MCF 10A (cell line): ENCODE measurements at places on chromosomes 11 and 22. TPM values are rescaled to one million over a fixed set of nuclear protein-coding genes. Genes with fewer than 3 reads are reported as not detected.
A peak's percentile ranks its signal among the peaks of the same experiment; 100 is the strongest.

GRCh38 chr11:59053387-59053786 lies 32.7 kb upstream of the GLYATL1B start:
- H3K27me3 ChIP-seq = peaks cover 64% of the 10 kb centered on the region
- H3K4me3 ChIP-seq = no peak overlapping the region
- no peak overlapping the region for H3K27ac ChIP-seq
- peaks cover 7% of the 10 kb centered on the region for H3K4me1 ChIP-seq

DNA sequence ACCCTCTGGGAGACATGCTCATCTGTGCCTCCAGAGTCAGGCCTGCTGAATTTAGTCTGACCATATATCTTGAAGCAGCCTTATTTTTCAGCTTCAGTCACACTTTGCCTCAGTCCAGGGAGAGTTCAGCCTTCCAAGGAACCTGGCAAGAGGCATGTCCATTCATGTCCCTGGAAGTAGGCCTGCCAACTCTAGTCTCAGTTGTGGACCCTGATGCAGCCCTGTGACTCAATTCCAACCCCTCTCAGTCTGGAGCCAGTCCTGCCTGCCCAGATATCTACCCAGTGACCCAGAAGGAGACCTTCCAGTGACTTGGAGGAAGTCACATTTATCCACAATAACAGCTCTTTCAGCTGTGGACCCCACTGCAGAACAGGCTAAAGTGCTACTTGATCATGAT lies 566.6 kb downstream of the TMEM135 start:
- H3K27me3 ChIP-seq = no peaks in the 10 kb centered on the region
- peaks cover 11% of the 10 kb centered on the region for H3K4me1 ChIP-seq
- H3K27ac ChIP-seq = peak overlapping the region; percentile 90
- DNase-seq = peak; percentile 49
- no peaks in the 10 kb centered on the region for H3K36me3 ChIP-seq

- no peak for DNase-seq
- no peaks in the 10 kb centered on the region for H3K27me3 ChIP-seq
- no peaks in the 10 kb centered on the region for H3K4me1 ChIP-seq
- no peak overlapping the region for H3K4me3 ChIP-seq
- H3K36me3 ChIP-seq = peaks cover 19% of the 10 kb centered on the region
- no peak overlapping the region for H3K27ac ChIP-seq
Measured at GRCh38 chr22:31323578-31324550, 22.3 kb downstream of the PATZ1 start.

- H3K4me3 ChIP-seq = no peak overlapping the region
- no peak for DNase-seq
- no peak overlapping the region for H3K27ac ChIP-seq
- peaks cover 6% of the 10 kb centered on the region for H3K4me1 ChIP-seq
Measured at GRCh38 chr22:22927196-22927887, 39.7 kb downstream of the IGLL5 start.

DNA sequence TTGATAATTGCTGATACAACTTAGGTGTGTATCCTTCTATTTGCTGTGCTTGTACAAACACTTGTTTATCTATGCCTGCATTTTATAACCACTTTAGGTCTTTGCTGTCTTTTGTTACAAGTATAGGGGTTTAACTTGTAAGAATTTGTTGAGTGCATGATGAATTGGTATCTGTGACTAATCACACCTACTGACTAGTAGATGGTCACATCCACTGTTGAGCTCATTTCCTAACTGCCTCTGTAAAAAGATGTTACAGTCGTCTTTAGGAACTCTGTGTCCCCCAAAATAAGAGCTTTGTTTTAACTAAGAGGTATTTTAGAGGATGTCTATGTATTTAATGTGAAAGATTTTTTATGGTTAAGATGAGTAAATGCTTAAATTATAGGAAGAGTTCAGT lies 60.5 kb downstream of the HIPK3 start:
- H3K4me1 ChIP-seq = peaks cover 5% of the 10 kb centered on the region
- DNase-seq = no peak
- H3K36me3 ChIP-seq = no peaks in the 10 kb centered on the region
- H3K4me3 ChIP-seq = no peak overlapping the region

- H3K4me3 ChIP-seq = peak overlapping the region; percentile 100
- peak overlapping the region; percentile 93 for H3K27ac ChIP-seq
- peak; percentile 54 for DNase-seq
Measured at GRCh38 chr22:42648368-42649245, 585 bp downstream of the CYB5R3 start.

GRCh38 chr22:29882716-29883044 lies 294 bp upstream of the MTMR3 start:
- H3K4me3 ChIP-seq = peak overlapping the region; percentile 84
- H3K27ac ChIP-seq = peak overlapping the region; percentile 71
- DNase-seq = no peak
- H3K36me3 ChIP-seq = no peaks in the 10 kb centered on the region
- H3K27me3 ChIP-seq = no peaks in the 10 kb centered on the region
- H3K4me1 ChIP-seq = peaks cover 7% of the 10 kb centered on the region

- H3K4me3 ChIP-seq = no peak overlapping the region
- no peak for DNase-seq
- H3K27ac ChIP-seq = peak overlapping the region; percentile 23
- no peaks in the 10 kb centered on the region for H3K27me3 ChIP-seq
- H3K36me3 ChIP-seq = no peaks in the 10 kb centered on the region
- H3K4me1 ChIP-seq = peaks cover 16% of the 10 kb centered on the region
Measured at GRCh38 chr11:2375341-2375853, 1.7 kb upstream of the CD81 start.

- no peak overlapping the region for H3K27ac ChIP-seq
- H3K27me3 ChIP-seq = no peaks in the 10 kb centered on the region
- DNase-seq = no peak
- peaks cover 31% of the 10 kb centered on the region for H3K36me3 ChIP-seq
- no peaks in the 10 kb centered on the region for H3K4me1 ChIP-seq
- no peak overlapping the region for H3K4me3 ChIP-seq
Measured at GRCh38 chr11:69664103-69664775, 10.9 kb downstream of the LTO1 start.

DNA sequence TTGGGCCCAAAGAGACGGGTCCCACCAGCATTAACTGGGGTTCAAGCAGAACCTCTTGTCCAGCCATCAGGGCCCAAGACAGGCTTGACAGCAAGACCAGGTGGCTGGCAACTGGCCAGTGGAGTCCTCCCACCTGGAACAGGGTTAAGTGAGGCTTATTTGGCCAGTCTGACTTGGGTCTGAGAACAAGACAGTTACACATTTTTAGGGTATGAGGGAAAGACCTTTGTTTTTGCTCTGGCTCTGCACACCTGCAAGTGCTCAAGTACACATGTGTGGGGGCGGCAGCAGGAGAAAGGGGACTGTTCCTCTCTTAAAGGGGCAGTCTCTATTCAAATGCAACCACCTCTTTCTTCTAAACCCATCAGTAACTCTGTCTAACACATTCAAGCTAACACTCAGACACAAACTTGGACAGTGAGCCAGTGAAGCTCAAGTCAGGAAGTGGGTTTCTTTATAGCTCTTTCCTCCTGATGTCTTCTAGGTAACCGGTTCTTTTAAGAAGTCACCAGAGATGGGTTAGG lies 116.2 kb downstream of the ETS1 start:
- H3K4me3 ChIP-seq = no peak overlapping the region
- H3K4me1 ChIP-seq = peaks cover 44% of the 10 kb centered on the region
- DNase-seq = no peak
- H3K36me3 ChIP-seq = peaks cover 21% of the 10 kb centered on the region
- H3K27me3 ChIP-seq = no peaks in the 10 kb centered on the region

DNA sequence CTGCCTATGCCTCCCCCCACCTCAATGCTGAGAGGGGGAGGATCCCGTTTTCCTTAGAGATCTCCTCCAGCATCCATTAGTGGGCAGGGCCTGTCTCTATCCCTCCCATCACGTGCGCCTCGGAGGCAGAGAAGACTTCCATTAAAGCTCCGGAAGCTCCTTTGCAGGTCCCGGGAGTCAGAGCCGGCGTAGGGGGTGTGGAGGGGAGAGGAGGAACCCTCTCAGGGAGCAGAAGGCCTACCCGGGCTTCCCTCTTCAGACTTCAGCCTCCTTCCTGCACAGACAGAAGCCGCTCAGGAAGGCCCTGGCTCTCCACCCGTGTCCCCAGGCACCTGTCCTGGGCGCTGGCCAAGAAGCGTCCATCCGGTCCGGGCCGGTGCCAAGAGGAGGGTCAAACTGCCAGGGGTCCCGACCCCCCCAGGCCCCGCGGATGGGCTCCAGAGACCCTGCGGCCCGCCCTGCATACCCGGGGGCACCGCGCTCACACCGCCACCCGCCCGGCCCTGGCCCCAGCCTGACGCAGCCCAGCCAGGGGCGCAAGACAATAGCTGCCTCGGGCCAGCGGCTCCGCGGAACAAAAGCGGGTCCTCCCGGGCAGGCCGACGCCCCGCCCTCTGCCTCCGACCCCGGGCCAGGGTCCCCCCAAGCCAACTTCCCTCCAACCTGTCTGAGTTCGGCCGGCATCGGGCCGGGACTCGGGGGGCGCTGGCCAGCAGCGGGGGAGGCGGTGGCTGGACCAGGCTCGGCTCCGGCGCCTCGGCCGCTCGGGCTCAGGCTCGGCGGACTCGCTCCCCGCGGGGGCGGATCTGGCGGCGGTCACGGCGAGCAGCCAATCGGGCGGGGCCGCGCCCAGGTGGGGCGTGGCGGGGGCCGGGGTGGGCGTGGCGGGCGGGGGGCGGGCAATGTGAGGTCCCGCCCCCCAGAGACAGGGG lies 29.9 kb downstream of the ARVCF start:
- H3K4me3 ChIP-seq = peak overlapping the region; percentile 57
- peak; percentile 69 for DNase-seq
- H3K36me3 ChIP-seq = no peaks in the 10 kb centered on the region
- peaks cover 10% of the 10 kb centered on the region for H3K4me1 ChIP-seq
- no peaks in the 10 kb centered on the region for H3K27me3 ChIP-seq

- DNase-seq = peak; percentile 9
- no peak overlapping the region for H3K4me3 ChIP-seq
Measured at GRCh38 chr11:73389134-73389525, 12.9 kb downstream of the RELT start.

- no peaks in the 10 kb centered on the region for H3K27me3 ChIP-seq
- no peak overlapping the region for H3K4me3 ChIP-seq
- no peak for DNase-seq
- H3K27ac ChIP-seq = no peak overlapping the region
Measured at GRCh38 chr22:49629586-49630447, 197.9 kb downstream of the BRD1 start.

DNA sequence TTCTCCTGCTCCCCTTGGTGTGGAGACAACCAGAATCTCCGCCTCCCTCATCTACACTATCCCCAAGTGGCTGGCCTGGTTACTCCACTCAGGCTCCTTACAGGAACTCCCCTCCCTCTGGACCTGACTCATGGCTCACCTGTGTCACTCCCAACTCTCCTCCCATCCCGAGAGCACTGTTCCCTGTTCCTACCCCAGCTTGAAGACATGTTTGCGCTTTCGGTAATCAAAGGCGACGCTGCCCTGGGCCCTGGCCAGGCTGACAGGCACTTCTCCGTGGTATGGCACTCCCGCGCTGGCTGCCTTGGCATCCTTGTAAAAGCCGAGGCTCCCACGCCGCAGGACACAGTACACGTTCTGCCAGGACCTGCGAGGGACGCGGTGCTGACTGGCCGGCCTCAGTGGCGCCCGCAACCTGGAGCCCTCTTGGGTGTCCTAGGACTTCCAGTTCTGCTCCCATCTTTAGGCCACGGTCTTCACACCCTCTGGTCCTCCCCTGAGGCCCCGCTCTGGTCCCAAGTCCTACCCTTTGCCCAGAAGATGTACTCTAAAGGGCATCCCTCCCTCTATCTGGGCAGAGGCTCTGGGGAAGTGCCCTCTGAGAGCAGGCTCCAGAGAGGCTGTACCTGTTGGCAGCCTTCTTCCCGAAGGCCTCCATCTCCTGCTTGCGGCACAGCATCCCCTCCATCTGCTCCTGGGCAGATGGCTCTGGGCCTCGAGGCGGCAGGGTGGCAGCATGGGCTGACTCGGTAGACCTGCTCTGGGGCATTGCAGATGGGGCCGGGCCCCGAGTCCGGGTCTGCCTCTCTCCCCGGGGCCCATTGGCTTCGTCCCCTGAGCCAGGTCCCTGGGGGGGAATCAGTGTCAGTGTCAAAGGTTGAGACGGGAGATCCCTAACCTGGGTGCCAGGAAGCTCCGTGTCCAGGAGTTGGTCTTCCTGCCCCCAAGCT lies 9.4 kb upstream of the RBM4B start:
- H3K4me1 ChIP-seq = no peaks in the 10 kb centered on the region
- H3K27ac ChIP-seq = peak overlapping the region; percentile 12
- H3K4me3 ChIP-seq = no peak overlapping the region
- H3K27me3 ChIP-seq = no peaks in the 10 kb centered on the region
- DNase-seq = no peak

GRCh38 chr11:133156986-133157745 lies 375.1 kb downstream of the OPCML start:
- no peak overlapping the region for H3K4me3 ChIP-seq
- H3K36me3 ChIP-seq = no peaks in the 10 kb centered on the region
- no peak overlapping the region for H3K27ac ChIP-seq
- DNase-seq = no peak
- H3K27me3 ChIP-seq = peaks cover 28% of the 10 kb centered on the region

- H3K4me3 ChIP-seq = no peak overlapping the region
- H3K27me3 ChIP-seq = no peaks in the 10 kb centered on the region
- DNase-seq = no peak
Measured at GRCh38 chr22:27848005-27848404, 46.4 kb upstream of the MN1 start.

DNA sequence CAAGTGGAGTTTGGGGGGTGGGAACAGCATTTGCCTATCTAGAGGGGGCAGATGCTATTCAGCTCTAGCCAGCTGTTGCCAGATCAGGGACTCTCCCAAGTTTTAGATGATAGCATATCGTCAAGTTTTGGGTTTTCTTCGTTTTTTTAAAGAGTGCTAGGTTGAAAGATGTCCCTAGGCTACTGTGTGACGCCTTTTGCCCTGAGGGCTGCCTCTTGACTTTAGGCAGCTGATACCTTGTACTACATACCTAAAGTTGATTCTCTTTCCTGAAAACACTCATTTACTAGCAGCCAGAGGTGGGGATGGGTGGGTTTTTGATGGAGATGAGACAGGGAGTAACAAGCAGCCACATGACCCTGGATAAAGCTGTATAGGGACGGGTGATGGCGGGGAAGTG lies 87.1 kb downstream of the ABTB2 start:
- no peak overlapping the region for H3K4me3 ChIP-seq
- H3K36me3 ChIP-seq = no peaks in the 10 kb centered on the region
- peaks cover 16% of the 10 kb centered on the region for H3K4me1 ChIP-seq
- no peak for DNase-seq
- H3K27ac ChIP-seq = no peak overlapping the region
- H3K27me3 ChIP-seq = no peaks in the 10 kb centered on the region

GRCh38 chr22:30801695-30802094 lies 107.0 kb downstream of the OSBP2 start:
- no peak for DNase-seq
- H3K4me1 ChIP-seq = peaks cover 35% of the 10 kb centered on the region
- H3K27me3 ChIP-seq = peaks cover 16% of the 10 kb centered on the region

DNA sequence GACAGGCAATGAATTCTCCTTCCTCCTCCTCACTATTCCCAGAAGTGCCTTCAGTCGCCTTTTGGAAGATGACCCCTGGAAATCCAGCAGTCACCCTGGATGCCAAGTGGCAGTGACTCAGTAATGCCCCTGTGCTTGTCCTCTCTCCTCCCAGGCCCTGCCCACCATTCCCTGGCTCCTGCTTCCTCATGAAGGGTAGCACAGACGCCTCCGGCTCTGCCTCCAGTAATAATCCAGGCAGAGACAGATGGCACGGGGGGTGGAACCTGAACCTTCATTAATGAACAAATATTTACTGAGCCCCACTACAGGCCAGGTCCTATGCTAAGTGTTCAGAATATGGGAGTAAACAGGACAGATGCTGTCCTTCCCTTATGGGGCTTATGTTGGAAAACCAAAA lies 23.2 kb downstream of the SYT13 start:
- H3K27ac ChIP-seq = no peak overlapping the region
- no peaks in the 10 kb centered on the region for H3K36me3 ChIP-seq
- peaks cover 2% of the 10 kb centered on the region for H3K27me3 ChIP-seq
- no peak for DNase-seq

Gene LSP1
- total RNA-seq = 3.3 and 3.7 TPM in 2 replicates

Gene PLA2G6
- total RNA-seq = 37.5 and 40.3 TPM in 2 replicates

Gene NDUFV1
- 158 and 223 TPM in 2 replicates for total RNA-seq

Gene CLDN5
- total RNA-seq = not detected in 2 replicates

Gene LGR4
- total RNA-seq = 14.2 and 14.8 TPM in 2 replicates

Gene FAM111B
- total RNA-seq = 0.74 and 1.6 TPM in 2 replicates
